ENCODE measurements at places on chromosomes 5 and 9.
A peak's percentile ranks its signal among the peaks of the same experiment; 100 is the strongest.

DNA sequence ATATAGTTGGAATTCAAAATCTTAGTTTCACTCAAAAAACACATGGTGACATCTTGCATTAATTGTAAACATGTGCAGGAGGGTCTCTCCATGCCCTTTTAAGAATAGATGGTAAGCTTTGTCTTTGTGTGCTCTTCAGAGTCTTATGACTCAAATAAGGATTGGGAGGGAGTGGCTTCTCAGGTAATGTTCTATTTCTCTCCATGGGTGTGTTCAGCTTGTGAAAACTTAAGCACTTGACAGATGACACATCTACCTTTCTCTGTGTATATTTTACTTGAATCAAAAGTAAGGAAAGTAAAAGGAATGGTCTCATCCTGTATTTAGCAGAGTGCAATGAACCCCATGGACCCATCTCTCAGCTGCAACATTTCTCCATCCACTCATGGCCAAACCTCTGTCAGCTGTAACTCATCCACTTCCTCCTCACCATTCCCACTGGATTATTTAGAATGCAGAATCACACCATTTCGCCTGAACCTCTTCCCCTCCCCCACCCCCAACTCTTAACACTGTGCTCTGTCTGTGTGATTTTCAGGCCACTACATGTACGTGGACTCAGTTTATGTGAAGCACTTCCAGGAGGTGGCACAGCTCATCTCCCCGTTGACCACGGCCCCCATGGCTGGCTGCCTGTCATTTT is 82.1 kb downstream of the MAMDC2 start:
- no peak for DNase-seq

DNA sequence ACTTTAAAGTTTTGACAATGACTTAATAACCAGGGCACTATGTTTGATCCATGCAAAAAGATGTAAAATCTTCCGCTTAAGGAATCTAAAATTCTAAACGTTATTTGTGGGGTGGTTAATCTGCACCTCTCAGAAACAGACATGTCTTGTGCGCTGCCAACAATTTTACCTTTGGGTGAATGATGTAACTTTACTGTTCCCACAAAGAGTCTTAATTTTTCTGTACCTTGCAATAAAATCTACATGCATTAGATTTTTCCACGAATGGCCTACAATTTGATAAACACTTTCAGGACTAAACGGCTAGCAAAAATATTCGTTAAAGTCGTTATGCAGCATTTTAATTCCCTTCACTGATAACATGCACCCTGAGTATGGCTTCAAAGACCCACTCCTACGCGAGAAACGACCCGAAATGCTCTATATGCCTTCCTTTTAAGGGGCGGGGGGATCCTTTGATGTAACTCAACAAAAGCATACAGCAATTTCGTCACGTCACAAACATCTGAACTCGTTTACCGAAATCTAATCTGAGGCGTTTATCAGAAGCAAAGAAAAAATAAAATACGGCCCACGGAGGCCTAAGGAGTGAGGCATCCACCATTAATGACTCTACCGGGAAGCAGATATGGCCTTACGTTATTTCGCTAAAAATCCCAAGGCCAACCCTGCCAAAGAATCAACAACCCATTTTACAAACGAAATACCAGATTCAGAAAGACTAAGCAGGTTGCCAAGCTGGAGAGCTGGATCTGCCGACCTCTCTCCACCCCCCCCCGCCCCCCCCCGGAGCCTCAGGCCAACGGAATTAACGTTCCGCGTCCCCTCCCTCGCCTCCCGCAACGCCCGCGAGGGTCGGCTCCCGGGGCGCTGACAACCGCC is 621 bp downstream of the AK6 start:
- no peak for DNase-seq

- DNase-seq, result no peak
These were observed 21.1 kb downstream of the TBC1D2 start for GRCh38 chr9:98234245-98234825.

- DNase-seq, result no peak
These were observed 412.9 kb downstream of the CHSY3 start for GRCh38 chr5:130316971-130317680.

- no peak for DNase-seq
These were observed 122.7 kb upstream of the APC start for GRCh38 chr5:112614986-112615385.

- no peak for DNase-seq
These were observed 541.1 kb downstream of the DNAH5 start for GRCh38 chr5:13403351-13403750.

DNA sequence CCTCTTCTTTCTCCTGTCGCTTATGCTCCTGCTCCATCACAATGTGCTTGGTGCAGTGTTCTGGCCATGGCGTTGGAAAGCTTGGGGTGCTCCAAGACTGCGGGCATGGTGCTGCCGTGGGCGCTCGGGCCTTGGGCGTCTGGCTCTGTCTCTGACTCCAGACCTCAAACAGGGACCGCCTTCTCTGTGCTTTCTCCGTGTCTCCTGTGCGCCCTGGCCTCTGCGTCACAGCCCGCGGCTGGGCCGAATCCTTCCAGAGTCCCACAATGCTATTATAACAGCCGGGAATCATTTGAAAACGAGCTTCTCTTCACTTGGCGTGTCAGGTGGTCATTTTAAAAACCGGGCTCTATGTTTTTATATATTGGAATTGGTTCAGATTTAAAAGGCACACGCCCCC is 32.4 kb upstream of the PUM3 start:
- no peak for DNase-seq

DNA sequence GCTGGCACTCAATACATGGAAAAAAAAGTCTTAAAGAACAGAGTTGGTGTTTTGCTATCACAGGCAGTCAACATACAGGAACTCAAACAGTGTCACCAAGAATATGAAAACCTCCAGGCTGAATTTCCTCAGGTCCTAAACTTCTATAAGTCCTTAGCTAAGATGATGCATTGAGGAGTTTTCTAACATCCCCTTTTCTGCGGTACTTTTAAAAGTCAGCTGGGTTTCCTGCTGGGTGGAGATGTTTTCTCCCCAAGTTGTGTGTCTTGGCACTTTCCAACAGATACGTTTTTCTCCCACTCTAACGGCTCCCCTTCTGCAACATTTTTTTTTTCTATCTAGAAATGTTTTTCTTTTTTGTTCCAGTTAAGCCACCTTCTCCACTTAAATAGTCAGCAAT is 244.8 kb upstream of the HAPLN1 start:
- no peak for DNase-seq

DNA sequence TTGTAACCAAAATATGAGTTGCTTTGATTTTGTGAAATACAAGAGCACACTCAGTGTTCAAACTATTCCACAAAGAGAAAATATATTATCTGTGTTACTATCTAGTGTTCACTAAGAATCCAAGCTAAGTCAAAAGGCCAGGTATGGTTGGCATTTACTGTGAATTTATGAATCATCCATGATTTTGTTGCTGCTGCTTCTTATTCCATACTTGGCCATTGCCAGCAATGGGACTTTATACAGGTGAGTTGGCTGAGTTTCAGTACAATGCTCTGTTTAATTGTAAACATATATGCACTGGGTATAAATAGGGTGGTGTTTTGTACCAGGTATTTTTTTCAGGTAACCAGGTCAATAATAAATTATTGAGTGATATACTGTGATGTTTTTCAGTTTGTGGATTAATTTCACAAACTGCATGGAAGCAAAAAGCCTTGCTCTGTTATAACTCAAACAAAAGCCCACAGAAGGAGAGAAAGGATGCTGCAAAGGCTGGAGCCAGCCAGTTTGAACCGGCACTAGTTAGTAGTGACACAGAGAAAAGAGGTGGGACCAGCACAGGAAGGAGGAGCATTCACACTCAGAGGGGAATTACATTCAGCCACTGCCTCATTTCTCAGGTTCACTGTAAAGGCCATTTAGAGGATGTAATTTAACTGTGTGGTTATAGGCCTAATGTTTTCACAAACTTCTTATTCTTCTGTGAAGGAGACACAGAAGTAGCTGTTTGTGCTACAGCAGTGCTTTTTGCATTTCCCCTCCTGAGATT is 381.8 kb downstream of the ADGRV1 start:
- peak; percentile 4 for DNase-seq

- no peak for DNase-seq
These were observed 458.0 kb upstream of the IZUMO3 start for GRCh38 chr9:25003686-25004085.

- DNase-seq, result no peak
These were observed 13.2 kb upstream of the IER5L start for GRCh38 chr9:129191234-129191633.

- DNase-seq, result no peak
These were observed 3.2 kb upstream of the PRR7 start for GRCh38 chr5:177443144-177443983.

GRCh38 chr5:140481758-140482157 is 65.7 kb upstream of the EIF4EBP3 start:
- DNase-seq, result no peak

GRCh38 chr5:38509185-38509584 is 47.3 kb downstream of the LIFR start:
- peak; percentile 38 for DNase-seq

GRCh38 chr5:119743927-119744326 is 114.6 kb downstream of the FAM170A start:
- DNase-seq, result peak; percentile 62

- peak; percentile 63 for DNase-seq
These were observed 6.4 kb upstream of the MEF2C start for GRCh38 chr5:88889189-88890069.

- peak; percentile 69 for DNase-seq
These were observed 199.5 kb upstream of the DMRT1 start for GRCh38 chr9:642014-642413.

DNA sequence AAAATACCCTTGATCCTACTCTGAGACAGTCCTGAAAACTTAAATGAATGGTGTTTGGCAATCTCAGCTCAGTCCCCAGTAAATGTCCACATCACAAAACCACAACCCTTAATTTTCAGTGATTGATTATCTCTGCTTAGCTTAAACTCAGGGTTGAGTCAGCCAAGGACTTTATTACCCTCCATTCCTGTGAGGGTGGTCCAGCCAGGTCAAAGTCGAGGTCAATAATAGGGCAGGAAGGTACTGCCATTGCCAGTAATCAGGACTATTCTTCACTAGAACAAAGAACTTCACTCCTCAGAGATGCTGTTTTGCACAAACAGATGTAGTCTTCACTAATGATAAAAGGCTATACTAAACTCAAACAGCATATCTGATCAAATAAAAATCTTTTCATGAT is 499.4 kb downstream of the ISL1 start:
- no peak for DNase-seq

DNA sequence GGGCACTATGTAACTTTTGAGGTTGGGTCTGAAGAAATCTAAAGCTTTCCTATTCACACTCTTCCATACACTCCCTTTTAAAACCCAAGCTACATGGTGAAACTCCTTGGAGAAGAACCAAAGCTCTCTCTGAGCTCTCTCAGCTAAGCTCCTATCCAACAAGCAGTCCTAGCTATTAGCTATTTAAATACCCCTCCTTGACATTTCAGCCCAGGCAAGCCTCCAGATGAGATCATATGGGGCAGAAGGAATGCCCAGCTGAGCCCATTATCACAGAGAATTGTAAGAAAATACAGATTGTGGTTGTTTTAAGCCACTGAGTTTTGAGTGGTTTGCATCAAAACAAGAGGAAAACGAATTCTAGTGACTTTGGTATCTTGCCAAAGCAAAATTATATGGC is 15.2 kb downstream of the HSPB3 start:
- no peak for DNase-seq

GRCh38 chr5:78224358-78224757 is 70.1 kb downstream of the AP3B1 start:
- DNase-seq, result no peak

- DNase-seq, result peak; percentile 21
These were observed 716 bp downstream of the PROB1 start for GRCh38 chr5:139394123-139394653.

DNA sequence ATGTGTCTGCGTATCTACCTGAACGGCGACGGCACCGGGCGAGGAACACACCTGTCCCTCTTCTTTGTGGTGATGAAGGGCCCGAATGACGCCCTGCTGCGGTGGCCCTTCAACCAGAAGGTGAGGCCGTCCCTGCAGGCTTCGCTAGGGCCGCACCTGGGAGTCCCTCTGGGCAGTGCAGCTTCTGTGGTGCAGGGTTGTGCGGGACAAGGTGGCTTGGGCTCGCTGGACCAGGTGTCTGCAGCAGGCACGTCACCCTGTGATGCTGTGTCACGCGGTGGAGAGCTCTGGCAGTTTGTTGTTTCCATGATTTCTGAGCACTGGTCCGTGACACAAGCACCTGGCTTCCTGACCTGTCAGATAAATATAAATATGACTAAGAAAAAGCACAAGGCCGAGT is 20.7 kb downstream of the FBXW5 start:
- no peak for DNase-seq

Data from NCI-H524 (cell line).